Activated CD4-positive, alpha-beta T cell treated with anti-CD3 and anti-CD28 coated beads, Interleukin-2, amount 50 U/mL, for 48 hours (primary cell): ENCODE measurements at places on chromosomes 13 and 19.
A peak's percentile ranks its signal among the peaks of the same experiment; 100 is the strongest.

- DNase-seq, result no peak
Measured at GRCh38 chr19:44808463-44809371, at the start of gene BCAM. BCAM (plus strand) TSS chr19:44809103; CDS start chr19:44809125, 22 bp downstream.

- DNase-seq, result no peak
Measured at GRCh38 chr13:33251131-33251661, 34.4 kb downstream of the STARD13 start.

GRCh38 chr13:110028311-110028710 is 241.9 kb upstream of the IRS2 start:
- no peak for DNase-seq

- DNase-seq, result no peak
Measured at GRCh38 chr19:54469496-54469934, 3.6 kb downstream of the CDC42EP5 start.

GRCh38 chr13:112114391-112114790 is 47.4 kb downstream of the SOX1 start:
- DNase-seq, result no peak

- no peak for DNase-seq
Measured at GRCh38 chr13:109159650-109160309, 530.4 kb downstream of the MYO16 start.

GRCh38 chr13:31214435-31214834 is 14.7 kb downstream of the B3GLCT start:
- DNase-seq, result no peak

- DNase-seq, result peak; percentile 62
Measured at GRCh38 chr19:917323-918151, at the start of gene KISS1R. KISS1R (plus strand) TSS chr19:917333; CDS start chr19:917503, 170 bp downstream.
